ENCODE measurements at places on chromosomes 12 and 14. TPM values are rescaled to one million over a fixed set of nuclear protein-coding genes. Genes with fewer than 3 reads are reported as not detected.

- DNase-seq, result no peak
Measured at GRCh38 chr12:49529414-49529813, 9.4 kb upstream of the KCNH3 start.

DNA sequence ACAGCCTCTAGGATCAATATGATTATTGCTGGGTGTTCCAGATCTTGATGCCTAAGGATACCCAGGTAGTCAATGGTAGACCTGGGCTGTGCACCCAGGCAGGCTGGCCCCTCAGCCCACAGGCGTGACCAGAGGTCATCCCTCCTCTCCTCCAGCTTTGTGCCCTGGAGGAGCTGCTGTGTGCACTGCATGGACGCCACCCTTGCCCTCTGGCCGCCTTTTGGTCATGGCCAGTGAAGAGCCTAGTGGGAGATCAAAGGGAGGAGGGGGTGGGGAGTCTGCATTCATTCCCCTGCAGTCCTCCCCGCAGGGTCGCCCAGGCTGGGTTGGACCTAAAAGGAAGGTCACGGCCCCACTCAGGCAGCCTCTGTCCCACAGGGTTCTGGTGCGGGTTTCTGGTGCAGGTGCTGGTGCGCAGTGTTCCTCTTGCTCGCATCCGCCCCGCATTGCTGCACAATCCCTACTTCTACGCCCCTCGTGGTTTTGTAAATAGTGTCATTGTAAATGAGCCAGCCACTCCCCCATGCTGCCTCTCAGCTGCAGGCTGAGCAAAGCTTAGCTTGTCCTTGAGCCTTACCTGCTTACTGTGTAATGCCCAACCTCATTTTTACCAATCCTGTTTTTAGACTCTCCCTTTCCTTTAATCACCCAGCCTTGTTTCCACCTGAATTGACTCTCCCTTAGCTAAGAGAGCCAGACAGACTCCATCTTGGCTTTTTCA, 55.3 kb downstream of the PSMA6 start:
- DNase-seq, result no peak

- DNase-seq, result no peak
Measured at GRCh38 chr14:75531256-75531655, 9.0 kb downstream of the BATF start.

DNA sequence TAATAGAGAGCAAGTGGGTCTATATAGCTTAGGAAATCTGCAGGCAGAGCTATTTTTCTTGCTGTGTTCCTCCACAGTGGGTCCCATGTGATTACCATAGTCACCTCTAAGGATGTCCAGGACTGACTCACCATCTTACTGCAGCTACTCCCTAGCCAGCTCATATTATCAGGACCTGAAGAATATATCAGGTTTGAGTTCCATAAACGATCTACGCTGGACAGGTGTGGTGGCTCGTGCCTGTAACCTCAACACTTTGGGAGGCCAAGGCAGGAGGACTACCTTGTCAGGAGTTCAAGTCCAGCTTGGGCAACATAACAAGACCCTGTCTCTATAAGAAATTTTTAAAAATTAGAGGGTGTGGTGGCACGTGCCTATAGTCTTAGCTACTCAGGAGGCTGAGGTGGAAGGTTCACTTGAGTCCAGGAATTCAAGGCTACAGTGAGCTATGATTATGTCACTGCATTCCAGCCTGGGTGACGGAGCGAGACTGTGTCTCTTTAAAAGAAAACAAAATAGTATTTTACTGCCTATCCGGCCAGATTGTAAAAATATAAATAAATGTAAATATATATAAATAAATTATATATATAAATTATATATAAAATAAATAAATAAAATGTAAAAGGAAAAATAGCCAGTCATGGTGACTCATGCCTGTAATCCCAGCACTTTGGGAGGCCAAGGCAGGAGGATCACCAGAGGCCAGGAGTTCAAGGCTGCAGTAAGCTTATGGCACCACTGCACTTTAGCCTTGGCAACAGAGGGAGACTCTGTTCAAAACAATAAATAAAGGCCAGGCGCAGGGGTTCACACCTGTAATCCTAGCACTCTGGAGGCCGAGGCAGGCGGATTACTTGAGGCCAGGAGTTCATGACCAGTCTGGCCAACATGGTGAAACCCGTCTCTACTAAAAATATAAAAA, 6.9 kb upstream of the SPRYD4 start:
- no peak for DNase-seq

DNA sequence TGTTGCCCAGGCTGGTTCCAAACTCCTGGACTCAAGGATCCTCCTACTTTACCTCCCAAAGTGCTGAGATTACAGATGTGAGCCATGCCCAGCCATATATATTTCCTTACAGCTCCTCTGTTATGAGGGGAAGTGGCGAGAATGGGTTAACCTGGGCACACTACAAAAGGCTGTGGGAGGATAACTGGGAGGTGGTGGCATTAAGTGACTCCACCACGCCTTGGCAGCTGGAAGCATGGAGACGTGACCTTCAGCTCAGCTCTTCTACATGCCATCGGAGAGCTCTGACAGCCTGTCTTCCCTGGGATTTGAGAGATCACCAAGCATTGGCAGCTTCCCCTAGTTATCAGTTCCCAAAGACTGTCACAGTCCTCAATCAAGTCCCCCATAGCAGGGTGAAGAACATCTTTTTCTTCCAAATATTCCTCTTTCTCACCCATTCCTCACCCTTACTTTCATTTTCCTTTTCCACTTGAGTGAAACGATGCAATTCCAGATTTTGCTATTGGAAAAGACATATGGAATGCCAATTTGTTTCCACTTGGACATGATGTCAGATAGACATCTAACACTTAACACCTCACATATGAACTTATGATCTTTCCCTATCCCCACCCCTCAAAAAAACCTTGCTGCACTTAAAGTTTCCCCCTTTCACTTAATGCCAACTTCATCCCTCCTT, 48.5 kb downstream of the PHLDA1 start:
- no peak for DNase-seq

- no peak for DNase-seq
Measured at GRCh38 chr12:27672643-27673042, 23.6 kb upstream of the REP15 start.

- no peak for DNase-seq
Measured at GRCh38 chr14:22748206-22748605, 18.3 kb upstream of the OXA1L start.

DNA sequence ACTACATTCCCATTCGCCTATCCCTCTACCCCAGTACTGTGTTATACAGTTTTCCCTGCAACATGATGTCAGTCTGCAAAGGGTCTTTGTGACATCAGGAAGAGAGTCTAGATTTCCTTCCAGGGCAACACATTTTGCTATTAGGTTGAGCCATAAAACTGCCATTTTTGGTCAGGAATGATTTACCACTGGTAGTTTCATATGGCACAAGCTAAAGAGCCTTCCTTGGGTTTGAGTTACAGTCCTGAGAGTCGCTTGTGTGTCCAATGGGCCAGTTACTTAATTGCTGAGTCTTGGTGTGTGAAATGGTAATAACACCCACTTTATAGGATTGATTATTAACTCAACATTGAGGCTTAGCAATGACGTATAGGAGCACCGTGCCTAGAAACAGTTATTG, 22.6 kb upstream of the AMIGO2 start:
- DNase-seq, result peak; percentile 34

GRCh38 chr12:66062290-66062625, 68.3 kb downstream of the LLPH start:
- no peak for DNase-seq

DNA sequence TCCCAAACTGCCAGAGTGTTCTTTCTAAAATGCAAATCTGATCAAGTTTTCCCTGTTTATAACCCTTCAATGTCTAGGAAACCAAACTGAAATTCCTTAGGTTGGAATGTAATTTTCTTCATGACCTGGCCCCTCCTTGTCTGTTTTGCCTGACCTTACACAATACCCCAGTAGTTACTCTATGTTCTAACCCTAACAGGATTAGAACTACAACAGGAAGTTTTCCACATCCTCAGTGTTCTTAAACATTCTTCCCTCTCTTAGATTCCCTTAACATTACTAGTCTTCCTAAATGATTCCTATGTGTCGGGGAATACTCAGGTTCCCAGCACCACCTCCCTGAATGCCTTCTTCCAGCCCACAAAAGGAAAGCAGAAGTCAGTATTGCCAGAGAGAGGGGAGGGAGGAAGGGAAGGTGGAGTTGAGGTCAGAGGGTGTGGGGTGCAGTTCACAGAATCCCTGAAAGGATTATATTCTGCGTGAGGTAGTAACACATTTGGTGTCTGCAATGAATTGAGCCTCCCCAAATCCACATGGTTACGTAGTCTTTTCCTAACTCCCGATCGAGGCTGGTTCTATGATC, 72.6 kb downstream of the BBS10 start:
- DNase-seq, result no peak

- no peak for DNase-seq
Measured at GRCh38 chr12:74535536-74535935, 2.1 kb upstream of the ATXN7L3B start.

DNA sequence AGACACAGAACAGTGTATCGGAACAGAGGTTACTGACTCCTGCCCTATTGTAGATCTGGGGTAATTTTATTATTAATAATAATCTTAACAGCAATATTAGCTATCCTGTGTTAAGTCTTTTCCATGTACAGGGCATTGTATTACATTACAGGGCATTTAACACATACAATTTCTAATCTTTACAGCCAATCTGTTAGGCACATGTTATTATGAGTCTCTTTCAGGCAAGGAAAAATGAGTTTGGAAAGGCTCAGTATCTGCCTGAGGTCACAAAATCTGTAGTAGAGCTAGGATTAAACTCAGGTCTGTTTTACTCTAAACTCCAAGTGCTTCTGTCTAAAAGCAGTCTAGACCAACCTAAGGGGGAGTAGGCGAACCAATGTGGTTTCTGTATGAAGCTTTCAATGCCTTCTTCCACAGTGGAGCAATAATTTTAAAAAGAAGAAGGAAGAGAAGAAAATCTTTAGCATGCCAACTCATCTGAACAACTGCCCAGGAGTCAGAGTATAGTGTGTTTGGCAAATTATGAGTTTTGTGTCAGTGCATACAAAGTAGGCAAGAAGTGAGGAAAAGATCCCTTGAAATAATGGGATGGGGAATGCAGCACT, 192.6 kb downstream of the CHST11 start:
- DNase-seq, result no peak

DNA sequence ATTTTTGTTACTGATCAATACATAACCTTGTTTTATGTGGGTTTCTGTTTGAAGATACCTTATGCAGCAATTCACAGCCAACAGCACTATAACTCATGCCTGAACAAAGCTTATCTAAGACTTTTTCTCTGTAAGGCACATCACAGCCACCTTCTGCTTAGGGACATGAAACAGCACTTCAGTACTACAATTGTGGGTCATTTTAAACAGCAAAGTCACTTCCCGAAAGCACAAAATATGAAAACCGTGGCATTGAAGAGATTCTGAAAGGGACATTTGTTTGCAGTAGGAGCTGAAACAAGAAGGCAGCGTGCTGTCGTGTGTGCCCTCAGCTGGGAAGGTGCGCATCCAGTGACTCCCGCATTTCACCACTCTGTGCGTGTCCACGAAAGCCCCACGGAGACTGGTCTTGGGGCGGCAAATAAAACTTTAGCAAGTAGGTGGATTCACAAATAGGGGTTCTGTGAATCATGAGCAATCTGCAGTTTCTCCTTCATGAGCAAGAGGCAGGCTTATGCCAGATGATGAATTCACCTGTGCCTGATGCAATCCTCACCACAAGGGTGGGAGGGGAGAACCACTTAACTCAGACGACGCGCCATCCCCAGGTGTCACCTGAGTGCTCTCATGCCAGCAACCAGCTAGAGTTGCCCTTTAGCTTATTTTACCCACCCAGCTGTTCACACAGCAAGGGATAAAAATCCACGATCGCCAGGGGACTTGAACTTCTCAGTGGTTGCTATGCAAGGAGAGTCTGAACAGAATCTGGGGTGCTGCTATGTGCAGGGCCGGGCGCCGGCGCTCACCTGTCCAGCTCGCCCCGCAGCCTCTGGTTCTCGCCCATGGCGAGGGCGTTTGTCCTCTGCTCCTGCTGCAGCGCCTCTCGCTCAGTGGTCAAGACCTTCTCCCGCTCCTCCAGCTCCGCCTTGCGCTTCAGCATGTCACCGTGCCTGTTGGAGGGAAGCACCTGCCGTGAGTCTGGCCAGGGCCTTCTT, 54.9 kb upstream of the GPR68 start:
- DNase-seq, result no peak

DNA sequence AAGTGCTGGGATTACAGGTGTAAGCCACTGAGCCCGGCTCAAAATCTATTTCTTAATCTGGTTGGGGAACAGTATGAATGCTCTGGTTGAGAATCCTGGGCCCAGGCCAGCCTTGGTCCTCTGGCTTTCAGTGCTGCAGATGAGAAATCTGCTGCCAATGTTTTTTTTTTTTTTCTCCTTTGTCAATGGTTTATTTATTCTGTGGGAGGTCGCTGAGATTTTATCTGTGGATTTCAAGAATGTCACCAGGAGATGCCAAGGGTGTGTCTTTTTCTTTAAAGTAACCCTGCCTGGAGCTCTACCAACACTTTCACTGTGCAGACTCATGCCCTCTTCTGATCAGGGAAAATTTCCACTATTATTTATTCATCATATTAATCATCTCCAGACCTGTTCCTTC, 3.6 kb downstream of the SLC25A29 start:
- DNase-seq, result no peak

GRCh38 chr12:1920436-1920835, 2.0 kb upstream of the CACNA2D4 start:
- DNase-seq, result no peak

DNA sequence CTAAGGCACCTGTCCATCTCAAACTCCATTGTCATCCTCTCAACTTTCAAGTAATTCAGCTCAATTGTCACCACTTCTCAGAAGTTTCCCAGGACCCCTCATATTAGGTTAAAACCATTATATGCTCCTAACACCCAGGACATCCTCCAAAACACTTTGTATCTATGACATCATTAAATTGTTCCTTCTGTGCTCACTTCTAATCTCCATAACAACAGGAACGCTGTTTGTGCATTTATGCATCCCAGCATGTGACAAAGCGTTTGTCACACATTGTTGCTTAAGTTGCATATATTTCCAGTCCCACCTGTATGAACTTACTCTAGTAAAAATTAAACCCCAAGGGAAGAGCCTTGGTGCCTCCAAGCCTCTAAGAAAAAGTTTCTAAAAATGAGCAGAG, 133.9 kb downstream of the TBX5 start:
- no peak for DNase-seq

DNA sequence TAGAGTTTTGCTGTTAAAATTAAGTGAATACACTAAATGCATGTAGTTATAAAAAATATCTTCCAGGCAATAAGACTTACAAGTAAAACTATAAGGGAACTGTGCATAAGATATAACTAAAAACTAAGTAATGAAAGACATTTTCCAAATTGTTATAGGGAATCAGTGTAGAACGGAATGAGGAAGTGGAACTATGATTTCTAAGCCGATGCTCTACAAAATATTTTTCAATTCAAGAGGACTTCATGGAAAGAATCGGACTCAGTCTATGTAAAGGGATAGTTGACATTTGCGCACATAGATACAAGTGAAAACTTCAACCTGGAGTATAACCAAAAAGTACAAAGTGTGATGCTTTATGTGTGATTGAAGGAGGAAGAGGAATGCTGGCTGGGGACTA, 40.1 kb upstream of the KIF21A start:
- DNase-seq, result no peak

GRCh38 chr12:103114296-103115055, 157.0 kb downstream of the ASCL1 start:
- no peak for DNase-seq

The OS9 gene
- 220 TPM for polyA plus RNA-seq

The STAT6 gene
- polyA plus RNA-seq, result 127 TPM

The BICDL1 gene
- 37.8 TPM for polyA plus RNA-seq

The AQP6 gene
- polyA plus RNA-seq, result 23.3 TPM

The ESPL1 gene
- 14.3 TPM for polyA plus RNA-seq

The PLEKHH1 gene
- 77.5 TPM for polyA plus RNA-seq

The LGALS3 gene
- polyA plus RNA-seq, result 17.6 TPM

The SBNO1 gene
- 35.0 TPM for polyA plus RNA-seq

The WNT1 gene
- polyA plus RNA-seq, result not detected

All from renal pelvis (tissue), 12 donors.